Stimulated activated naive B cell treated with anti-CD40 and anti-IgM and Interleukin-4, amounts not matched to agents 10 μg/mL and 1 μg/mL and 100 μg/mL, for 72 hours (primary cell): ENCODE measurements at places on chromosomes 6 and 20.

DNA sequence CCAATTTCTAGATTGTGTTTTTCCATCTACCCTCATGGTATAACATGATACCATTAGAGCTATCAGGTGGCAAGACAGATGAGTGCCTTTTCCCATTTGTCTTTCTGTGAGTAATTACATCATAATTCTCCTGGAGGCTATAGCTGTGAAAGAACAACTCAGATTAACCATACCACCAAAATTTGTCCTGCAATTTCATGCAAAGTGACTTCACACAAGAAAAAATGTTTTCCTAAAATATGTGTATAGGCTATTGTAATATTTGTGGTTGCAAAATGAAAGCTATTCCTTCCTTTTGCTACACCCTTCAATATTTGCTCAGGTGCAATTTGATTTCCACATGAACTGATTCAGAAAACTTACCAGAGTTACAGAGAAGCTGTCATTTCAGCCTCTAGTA is 547.7 kb upstream of the ID4 start:
- no peak for DNase-seq

- no peak for DNase-seq
These were observed 189.9 kb upstream of the GMDS start for GRCh38 chr6:2435323-2435722.

DNA sequence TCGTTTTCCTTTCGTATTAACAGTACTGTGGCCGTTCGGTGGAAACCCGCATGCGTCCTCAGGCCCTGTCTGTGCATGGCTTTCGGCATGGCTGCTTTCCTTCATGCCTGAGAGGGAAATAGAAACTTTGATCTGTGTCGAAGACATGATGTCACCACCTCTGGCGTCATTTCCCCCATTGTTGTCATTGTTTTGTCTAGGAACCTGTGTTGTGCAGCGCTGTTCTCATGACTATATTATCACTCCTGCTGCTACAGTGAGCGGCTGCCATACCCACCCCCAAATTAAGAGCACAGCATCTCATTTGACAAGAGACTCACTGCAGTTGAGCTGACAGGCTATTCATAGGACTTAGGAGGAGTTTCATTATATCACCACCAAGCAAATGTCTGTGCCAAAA is 172.3 kb downstream of the TMEM242 start:
- no peak for DNase-seq

- no peak for DNase-seq
These were observed 37.9 kb downstream of the MAFB start for GRCh38 chr20:40651151-40651550.

GRCh38 chr6:135233686-135234491 is 52.8 kb downstream of the MYB start:
- no peak for DNase-seq

- DNase-seq: no peak
These were observed 41.1 kb downstream of the TFAP2A start for GRCh38 chr6:10373642-10374359.

DNA sequence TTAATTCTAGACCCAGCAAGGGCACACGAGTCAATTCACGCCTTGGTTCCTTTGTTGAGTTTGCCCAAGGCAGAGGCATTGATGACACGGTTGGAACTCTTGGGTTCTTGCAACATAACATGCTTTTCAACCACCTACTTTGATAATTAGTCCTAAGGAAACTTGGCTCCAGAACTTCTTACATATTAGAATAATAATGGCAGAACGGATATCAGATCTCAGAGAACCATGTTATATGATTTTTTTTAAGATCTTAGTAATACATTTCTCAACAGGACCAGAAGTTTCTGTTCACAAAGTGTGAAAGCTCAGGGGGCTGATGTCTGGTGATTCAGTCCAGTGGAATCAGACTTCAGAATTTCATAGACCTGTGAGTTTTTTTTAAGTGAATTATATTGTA is 19.2 kb downstream of the SPTLC3 start:
- no peak for DNase-seq

DNA sequence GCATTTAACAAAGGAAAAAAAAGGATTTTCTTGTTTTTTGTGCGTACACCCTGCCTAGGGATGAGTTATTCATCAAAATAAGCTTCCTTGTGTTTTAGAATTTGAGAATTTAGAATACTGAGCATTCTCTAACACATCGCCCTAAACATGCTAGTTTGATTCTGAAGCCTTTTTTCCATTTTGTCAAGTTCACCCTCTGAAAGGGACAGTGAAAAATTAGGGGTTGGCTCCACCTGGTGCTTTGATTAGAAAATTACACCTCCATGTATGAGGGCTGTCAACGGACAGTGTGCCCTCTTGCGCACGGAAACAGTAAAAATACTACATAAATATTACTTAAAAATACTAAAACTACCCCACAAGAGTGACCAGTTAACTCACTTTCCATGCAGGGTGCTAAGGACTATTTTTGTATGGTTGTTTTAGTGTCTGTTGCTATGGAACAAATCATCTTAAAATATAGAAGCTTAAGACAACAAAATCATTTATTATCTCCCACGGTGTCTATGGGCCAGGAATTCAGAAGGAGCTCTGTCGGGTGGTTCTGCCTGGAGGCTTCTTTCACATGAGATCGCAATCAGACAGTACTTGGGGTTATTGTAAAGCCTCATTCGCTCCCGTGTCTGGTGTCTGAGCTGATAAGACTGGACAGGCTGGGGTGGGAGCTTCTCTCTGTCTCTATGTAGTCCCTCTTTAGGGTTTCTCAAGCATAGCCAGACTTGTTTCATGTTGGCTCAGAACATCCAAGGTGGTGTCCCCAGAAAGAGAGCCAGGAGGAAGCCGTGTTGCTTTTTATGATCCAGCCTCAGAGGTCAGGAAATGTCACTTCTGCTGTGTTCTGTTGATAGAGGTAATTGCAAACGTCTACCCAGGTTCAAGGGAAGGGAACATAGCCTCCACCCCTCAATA is 41.1 kb upstream of the TMEM170B start:
- peak; percentile 63 for DNase-seq

- no peak for DNase-seq
These were observed 899.3 kb upstream of the MAP3K7 start for GRCh38 chr6:91486200-91486599.
